ENCODE measurements at places on chromosomes 2 and 18.

DNA sequence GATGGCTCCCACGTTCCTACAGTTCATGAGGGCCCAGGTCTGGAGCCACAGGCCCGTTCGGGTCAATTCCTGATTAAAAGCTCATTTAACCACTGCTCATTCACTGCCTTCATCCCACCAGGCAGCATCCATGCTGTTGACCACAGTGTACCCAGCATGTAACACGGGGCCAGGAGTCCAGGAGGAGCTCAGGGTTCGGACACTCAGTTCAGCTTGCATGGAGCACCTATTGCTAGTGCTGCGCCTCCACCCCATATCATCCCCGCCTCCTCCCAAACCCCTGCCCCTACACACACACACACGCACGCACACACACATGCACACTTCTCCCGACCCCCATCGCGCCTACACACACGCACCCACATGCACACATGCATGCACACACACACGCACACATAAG lies 72.9 kb upstream of the SNTG2 start:
- DNase-seq = no peak

- no peak for DNase-seq
Observed at GRCh38 chr2:135792401-135793150, 44.4 kb downstream of the LCT start.

DNA sequence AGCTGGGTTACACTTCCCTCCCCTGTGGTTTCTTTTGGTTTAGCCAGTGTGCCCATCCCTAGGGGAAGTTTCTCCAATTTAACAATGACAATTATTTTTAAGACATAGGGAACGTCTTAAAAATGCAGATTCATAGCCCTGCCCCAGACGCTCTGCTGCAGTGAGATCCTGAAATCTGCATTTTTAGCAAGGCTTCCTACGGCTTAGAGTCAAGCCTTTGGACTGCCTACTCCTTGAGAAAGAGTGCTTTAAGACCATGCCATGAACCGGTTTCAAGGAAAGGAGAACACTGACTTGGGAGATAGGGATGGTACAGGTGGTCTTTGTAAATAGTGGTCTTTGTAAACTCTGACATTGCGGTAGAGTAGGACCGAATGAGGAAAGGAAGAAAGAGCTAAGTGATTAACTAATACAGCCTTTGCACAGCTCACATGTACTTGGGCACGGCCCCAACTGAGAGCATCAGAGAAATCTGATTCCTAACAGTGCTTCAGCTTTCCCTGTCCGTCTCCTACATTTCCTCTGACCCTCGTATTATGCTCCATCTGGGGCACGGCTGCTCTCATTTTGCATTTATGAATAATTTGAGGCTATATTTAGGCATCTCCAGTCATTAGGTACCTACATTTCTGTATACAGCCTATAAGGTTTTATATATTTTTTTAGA lies 217.6 kb upstream of the TANK start:
- no peak for DNase-seq

DNA sequence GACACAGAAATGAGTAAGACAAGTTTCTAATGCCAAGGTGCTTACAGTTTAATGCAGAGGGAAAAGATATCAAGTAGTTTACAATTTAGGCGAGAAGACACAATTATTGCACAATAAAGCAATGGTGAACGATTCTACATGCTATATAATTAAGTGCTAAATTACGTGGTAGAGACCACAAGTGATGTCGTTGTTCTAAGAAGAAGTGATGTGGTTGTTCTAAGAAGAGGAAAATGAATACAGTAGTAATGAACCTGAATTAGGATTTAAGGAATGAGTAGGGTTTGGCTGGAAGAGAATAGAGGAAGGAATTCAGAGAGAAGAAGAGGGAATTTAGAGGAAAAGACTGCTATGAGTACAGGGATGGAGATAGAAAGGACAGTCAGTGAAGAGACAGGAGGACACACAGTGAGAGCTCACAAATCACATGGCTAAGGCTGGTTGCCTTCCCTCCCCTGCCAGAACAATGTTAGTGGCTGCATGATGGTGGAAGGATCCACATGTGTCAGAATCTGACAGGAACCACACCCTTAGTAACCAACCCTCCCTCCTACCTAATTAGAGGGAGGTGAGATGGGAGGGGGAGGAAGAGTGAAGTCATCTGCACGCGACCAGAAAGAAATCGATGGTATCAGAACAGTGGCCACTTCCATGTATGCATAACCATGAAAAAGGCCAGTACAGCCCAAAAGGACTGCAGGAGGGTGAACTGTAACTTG lies 44.7 kb downstream of the M1AP start:
- no peak for DNase-seq

DNA sequence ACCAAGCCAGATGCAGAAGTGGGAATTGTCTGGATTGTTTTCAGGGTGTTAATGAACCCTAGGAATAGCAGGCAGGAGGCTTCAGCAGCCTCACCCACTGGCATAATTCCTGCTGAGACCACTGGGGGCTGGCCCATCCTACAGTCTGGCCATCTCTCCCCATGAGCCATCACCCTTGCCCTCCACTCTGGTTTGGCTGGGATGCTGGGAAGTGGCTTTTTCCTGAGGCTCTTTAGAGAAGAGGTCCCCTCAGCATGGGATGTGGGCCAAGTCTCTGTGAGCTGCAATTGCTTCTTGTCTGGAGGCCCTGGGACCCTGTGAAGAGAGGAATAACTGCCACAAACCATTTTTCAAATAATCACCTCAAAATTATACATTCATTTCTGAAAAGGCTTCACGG lies 4.0 kb downstream of the TCF7L1 start:
- no peak for DNase-seq

GRCh38 chr2:159558479-159558878 lies 57.9 kb downstream of the BAZ2B start:
- DNase-seq = no peak

GRCh38 chr2:112758711-112759110 lies 5.7 kb downstream of the CKAP2L start:
- DNase-seq = no peak

GRCh38 chr2:232632904-232633412 lies 446 bp upstream of the EFHD1 start:
- DNase-seq = no peak

DNA sequence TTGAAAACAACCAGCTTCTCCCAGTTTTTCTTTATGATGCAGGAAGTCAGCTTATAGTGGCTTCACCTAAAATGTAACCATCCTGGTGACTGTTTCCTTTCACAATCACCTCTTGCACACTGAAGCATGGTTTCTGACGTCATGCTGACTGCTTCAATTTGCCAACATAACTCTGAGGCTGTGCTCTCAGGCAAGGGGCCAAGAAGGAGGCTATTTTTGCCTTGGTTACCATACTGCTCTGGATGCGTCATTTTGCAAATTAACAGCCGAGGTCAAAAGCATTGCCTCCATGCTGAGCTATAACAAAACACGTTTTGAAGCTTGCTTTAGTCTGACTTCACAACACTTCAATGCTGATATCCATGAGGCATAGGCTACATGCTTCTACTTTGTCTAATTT lies 397.8 kb downstream of the METTL4 start:
- DNase-seq = no peak

- no peak for DNase-seq
Observed at GRCh38 chr2:203790134-203790852, 77.3 kb upstream of the CTLA4 start.

- no peak for DNase-seq
Observed at GRCh38 chr2:10617241-10617640, 72.5 kb downstream of the NOL10 start.

DNA sequence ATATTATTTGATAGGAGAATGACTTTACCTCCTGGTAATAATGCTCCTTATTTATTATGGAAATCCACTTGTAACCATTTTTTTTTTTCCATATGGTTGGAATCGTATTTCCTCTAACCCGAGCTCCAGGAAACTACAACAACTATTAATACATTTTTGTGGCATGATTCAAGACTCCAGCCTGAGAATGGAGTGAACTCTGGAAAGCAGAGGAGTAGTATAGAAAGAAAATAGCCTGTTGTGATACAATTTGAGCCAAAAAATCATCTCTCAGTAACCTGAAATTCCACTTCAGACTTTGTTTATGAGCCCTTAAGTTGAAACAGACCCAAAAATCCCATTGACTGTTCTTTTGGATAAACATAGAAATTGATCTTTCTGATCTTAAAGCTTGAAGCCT lies 921.1 kb downstream of the SOCS6 start:
- no peak for DNase-seq

DNA sequence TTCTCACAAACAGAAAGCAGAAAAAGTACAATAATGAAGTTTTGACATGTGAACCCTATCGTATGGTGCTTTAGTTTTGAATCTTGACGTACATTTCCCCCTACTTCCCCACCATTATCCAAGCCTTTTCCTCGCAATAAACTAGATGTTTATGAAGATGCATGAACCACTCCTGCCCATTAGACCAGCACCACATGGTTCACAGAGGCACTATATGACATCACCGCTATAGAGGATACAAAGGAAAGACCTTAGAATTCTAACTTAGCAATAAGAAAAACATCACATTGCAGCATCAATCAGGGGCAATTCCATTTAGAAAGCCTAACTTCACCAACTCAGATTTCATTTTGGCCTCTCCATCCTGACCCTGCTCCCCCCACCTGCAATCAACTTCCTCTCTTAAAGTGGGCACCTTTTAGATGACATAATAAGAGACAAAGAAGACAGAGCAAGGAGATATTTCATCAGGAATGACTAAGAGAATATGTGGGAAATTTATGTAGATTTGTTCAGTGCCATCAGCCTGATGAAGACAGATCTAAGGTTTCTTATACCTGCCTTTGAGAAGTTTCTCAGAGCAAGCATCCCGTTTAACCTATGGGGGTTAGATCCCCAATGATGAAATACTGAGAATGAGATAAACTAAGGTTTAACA lies 124.9 kb downstream of the PIGN start:
- DNase-seq = no peak

GRCh38 chr2:133879703-133880102 lies 311.4 kb upstream of the NCKAP5 start:
- DNase-seq = no peak

- DNase-seq = peak; percentile 79
Observed at GRCh38 chr2:216142540-216142939, 33.4 kb downstream of the XRCC5 start.

DNA sequence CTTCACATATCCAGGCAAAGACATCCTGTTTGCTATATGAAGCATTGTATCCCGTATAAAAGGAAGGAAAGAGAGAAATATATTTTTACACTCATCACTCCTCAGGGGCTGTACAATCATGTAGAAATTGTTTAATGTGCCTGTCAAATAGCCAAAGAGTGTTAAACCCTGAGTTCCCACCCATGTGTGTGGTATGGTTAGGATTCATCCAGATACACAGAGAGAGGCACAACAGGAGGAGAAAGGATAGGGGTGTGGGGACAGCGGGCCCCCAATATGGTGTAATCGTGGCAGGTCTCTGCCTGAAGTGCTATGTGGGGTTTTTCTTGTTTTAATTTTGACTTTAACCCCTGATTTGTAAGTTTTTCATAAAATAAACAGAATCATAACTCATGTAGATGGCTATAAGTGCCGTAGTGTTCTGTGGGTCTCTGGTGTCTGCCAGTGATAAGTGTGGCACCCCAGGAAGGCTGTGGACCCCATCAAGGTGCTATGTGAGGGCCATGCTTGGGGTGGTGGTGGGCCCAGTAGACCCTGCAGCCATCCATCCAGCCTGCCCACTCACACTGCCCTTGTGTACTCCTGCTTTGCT lies 10.2 kb upstream of the IL18R1 start:
- DNase-seq = no peak

DNA sequence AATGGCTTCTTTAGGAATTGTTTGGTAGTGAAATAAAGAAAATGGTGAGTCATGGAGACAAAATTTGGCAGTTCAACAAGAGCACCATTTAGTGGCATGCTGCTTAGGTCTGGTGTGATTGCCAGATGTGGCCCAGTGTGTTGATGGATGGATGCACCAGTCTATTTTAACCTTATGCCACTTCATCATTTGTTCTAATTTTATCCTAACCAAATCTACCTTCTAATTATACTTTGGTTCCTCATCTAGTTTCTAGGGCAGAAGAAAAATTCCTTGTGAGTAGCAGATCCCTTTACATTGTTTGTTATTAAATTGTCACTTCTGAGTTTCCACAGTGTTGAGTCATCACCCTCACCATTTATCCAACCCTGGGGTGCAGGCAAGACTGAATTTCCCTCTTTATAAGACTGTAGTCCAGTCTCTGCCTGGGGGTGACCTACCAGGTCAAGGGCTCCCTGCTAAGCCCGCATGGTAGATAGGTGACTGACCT lies 32.5 kb downstream of the NABP1 start:
- peak; percentile 72 for DNase-seq

DNA sequence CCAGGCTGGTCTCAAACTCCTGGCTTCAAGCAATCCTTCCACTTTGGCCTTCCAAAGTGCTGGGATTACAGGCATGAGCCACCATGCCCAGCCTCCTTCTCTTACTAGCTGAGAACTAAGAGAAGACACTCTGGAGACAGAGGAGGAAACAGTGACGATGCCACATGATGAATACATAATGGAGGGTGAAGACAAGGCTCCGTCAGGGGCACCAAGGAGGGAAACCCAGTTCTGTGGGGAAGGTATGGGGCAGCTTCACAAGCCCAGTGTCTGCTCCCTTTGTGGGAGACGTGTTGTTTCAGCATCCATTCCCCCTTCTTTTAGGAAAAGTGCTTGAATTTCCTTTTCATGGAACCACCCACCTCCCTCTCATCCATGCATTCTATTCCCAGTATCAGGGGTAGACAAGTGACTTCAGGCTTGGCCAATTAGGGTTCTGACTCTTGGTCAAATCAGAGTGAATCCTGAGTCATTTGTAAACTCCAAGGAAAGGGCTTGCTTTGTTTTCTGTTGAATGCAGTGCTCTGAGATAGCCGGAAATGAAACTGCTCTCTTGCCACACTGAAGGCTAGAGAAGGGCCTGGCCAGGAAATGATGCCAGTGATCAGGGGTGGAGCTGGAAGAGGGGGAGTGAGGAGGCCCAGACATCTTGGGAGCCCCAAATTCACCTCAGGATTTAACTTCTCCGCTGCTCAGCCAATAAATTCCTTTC lies 23.7 kb downstream of the TMEM127 start:
- peak; percentile 63 for DNase-seq

- no peak for DNase-seq
Observed at GRCh38 chr2:141599721-141600120, 531.1 kb downstream of the LRP1B start.

- no peak for DNase-seq
Observed at GRCh38 chr2:233972941-233973575, 55.9 kb downstream of the TRPM8 start.

GRCh38 chr18:49344096-49344495 lies 116.3 kb downstream of the DYM start:
- DNase-seq = no peak

- no peak for DNase-seq
Observed at GRCh38 chr2:226077841-226078240, 678.3 kb downstream of the NYAP2 start.

- peak; percentile 58 for DNase-seq
Observed at GRCh38 chr2:48651158-48651790, 33.6 kb downstream of the GTF2A1L start.

DNA sequence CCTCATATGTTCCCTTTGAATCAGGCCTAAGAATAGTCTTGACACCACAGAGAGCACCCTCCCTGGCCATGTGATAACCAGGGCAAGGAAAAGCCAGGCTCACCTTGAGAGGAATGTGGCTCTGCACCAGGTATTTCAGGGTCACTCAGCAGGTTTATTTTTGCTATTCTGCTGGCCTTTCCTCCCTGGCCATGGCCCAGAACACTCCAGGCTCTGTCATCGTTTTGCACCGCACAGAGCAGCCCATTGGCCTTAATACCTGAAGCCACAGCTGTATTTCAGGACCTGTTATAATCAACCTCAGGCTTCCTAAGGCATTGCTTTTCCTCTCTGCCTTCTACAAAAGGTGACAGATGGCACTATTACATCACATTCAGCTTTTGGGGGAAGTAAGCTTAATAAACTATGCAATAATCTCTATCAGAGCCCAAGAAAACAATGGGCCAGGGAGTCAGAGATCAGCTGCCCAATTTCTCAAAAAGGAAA lies 668.3 kb downstream of the IRS1 start:
- no peak for DNase-seq

GRCh38 chr2:17518212-17519154 lies at the start of gene RAD51AP2:
Gene RAD51AP2 (minus strand): TSS chr2:17518440. CDS start chr2:17518415, 25 bp downstream.
- DNase-seq = peak; percentile 69
